ENCODE measurements at places on chromosomes 5 and 9.
A peak's percentile ranks its signal among the peaks of the same experiment; 100 is the strongest.

- DNase-seq: no peak
These were observed 39.9 kb downstream of the CRB2 start for GRCh38 chr9:123395689-123396511.

- DNase-seq: no peak
These were observed 40.3 kb upstream of the CLK4 start for GRCh38 chr5:178667101-178667500.

DNA sequence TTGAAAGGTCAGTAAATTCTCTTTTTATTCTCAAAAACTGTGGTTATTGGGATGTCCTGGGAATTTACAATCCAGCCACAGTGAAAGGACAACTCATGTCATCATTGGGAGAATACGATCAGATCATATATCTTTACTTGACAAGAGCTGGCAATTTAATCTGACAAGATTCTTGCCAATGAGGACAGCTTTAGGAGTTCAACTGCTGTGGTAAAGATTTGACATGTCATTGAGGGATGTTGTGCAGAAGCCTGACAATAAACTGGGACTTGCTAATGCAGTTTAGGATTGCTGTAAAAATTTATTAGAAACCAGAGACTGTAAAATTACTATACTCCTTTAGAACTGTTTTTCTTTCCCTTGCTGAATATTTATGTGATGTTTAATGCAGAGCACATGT, 1131.0 kb downstream of the MAT2B start:
- DNase-seq: no peak

DNA sequence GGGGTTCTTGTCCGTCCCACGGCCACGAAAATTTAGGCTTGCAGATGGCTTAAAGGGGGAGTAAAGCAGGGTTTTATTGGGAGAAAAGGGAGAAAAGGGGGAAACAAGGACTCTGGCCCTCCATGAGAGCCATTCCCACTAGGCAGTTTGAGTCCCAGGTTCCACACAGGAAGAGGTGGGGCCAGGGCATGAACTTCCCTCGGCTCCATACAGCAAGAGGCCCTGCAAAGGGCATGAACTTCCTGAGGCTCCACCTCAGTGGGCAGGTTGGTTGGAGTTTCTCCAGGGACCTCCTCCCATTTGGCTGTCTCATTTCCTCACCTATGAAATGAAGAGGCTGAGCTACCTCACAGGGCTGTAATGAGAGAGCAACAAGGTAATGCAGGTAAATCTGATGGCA, 229.7 kb downstream of the MAT2B start:
- no peak for DNase-seq

DNA sequence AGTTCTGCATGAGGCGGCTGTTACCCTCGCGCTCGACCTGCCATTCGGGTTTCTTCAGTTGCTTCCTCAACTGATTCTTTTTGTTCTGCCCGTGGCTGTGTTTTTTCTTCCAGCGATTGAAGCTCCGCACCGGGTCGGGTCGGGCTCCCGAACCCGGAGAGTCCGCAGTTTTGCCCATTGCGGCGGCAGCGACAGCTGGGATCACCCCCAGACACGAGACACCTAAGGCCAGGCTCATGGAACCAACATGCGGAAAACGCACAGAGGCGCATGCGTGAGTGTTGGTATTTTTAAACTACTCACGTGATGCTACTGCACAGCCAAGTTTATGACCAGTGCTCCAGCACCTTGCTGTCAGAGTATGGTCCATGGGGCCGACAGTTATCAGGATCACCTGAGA, 100.0 kb downstream of the SPATA31D1 start:
- no peak for DNase-seq

DNA sequence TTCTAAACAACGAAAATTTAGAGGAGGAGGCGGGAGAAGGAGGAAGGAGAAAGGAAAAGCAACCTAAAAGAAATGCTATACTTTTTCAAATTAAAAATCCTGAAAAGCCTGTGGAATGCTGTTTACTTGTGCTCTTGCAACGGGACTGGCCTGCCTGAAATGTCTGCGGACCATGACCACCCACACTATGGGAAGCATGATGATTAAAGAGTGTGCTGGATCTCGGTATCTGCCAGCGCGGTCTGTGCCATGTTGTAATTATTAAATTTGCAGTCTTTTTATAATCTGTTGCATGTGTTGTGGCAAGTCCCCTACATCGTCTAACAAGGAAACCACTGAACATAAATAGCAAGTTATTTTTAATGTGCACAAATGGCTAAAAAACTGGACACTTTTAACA, 111.4 kb downstream of the FANCC start:
- peak; percentile 55 for DNase-seq

DNA sequence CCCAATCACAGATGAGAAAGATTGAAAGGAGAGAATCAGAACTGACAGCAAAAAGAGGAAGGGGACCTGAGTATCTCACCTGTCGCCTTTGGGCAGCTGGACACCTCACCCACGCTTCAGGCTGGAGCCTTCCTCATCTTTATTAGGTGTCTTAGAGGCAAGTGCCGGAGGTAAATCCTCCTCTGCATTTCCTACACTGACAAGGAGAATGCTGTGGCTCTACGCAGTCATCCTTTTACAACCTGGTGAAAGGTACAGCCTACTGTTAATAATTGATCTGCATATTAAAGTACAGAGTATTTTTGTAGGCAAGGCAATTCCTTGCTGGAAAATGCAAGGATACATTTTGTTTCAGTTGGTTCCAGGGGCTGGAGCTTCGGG, 34.8 kb downstream of the PRLR start:
- DNase-seq: no peak

DNA sequence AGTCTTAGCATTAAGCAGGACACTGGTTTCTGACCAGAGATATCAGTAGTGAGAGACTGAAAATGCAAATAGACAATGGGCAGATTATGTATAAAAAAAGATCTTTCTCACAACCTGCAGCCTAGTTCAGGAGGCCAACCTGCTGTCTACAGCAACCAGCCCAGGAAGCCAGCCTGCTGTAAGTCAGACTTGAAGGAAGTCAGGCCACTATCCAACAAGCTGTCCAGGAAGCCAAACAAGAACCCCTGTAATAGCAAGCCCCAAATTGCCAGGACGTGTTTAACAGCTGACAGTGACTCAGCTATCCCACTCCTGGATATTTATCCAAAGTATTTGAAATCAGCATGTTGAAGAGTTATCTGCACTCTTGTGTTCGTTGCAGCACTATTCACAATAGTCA, 121.8 kb upstream of the SPIN1 start:
- DNase-seq: no peak

GRCh38 chr9:37624073-37624472, 26.7 kb upstream of the FRMPD1 start:
- no peak for DNase-seq

GRCh38 chr9:18748251-18748701, 274.3 kb downstream of the ADAMTSL1 start:
- DNase-seq: no peak

DNA sequence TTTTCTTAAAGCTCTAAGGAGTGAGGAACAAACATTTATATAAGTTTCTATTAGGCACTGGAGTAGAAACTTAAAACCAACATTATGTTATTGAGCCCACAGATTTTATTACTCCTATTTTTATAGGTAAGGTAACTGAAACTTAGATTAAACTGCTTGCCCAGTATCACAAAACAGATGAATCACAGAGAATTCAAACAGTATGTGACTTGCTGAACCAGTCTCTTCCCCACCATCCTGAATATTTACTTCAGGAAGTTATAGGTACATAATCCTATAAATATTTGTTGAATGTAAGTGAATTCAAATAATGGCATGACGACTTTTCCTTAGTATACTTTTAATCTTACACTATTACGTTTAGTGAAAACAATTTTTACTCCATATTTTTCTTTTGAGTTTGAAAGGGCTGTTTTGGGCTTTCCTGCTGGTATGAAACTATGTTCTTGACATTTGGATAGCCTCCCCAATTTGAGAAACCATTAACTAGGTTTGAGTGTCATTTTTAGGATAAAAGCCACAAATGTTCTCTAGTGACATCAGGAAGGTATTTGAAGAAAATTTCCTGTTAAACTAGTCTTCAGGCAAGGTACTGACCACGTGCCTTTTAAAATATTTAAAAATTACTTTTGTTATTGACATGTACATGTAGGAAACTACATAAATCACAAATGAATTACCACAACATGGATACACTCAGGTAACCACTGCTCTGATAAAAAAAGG, 39.3 kb downstream of the PRRC1 start:
- DNase-seq: no peak

DNA sequence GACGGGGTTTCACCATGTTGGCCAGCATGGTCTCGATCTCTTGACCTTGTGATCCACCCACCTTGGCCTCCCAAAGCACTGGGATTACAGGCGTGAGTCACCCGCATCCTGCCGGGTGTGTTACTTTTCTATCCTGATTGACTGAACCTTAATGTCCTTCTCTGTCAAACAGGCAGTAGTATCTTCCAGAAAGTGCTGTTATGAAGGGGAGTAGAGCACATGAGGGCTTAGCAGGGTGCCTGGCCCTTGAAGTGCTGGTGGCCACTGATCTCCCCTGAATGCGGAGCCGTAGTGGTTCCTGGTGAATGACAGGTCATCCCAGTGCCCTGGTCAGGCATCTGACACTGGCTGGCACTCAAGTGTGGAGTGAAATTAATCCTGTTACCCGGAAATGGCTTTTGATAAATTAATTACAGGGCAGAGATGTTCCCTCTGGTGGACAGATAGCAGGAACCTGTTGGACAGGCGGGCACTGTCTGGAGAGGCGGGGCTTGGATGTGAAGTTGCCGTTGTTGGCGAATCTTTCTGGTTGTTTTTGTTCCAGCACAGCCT, 28.4 kb downstream of the PRRC2B start:
- no peak for DNase-seq

- no peak for DNase-seq
These were observed 112.5 kb upstream of the SLIT3 start for GRCh38 chr5:169413416-169413815.

GRCh38 chr5:135203593-135204036, 169.6 kb upstream of the PITX1 start:
- no peak for DNase-seq

Data from fibroblast of skin of back (primary cell).